ENCODE measurements at places on chromosomes 1 and 21. TPM values are rescaled to one million over a fixed set of nuclear protein-coding genes. Genes with fewer than 3 reads are reported as not detected.

- H3K27me3 ChIP-seq = no peaks in the 10 kb centered on the region
- DNase-seq = no peak
- H3K4me1 ChIP-seq = no peaks in the 10 kb centered on the region
- no peaks in the 10 kb centered on the region for H3K36me3 ChIP-seq
- H3K4me3 ChIP-seq = no peak overlapping the region
Measured at GRCh38 chr1:245458761-245459174, 304.0 kb downstream of the KIF26B start.

- no peak for DNase-seq
- H3K4me3 ChIP-seq = no peak overlapping the region
- no peaks in the 10 kb centered on the region for H3K4me1 ChIP-seq
Measured at GRCh38 chr1:113858982-113859381, 12.5 kb downstream of the PTPN22 start.

DNA sequence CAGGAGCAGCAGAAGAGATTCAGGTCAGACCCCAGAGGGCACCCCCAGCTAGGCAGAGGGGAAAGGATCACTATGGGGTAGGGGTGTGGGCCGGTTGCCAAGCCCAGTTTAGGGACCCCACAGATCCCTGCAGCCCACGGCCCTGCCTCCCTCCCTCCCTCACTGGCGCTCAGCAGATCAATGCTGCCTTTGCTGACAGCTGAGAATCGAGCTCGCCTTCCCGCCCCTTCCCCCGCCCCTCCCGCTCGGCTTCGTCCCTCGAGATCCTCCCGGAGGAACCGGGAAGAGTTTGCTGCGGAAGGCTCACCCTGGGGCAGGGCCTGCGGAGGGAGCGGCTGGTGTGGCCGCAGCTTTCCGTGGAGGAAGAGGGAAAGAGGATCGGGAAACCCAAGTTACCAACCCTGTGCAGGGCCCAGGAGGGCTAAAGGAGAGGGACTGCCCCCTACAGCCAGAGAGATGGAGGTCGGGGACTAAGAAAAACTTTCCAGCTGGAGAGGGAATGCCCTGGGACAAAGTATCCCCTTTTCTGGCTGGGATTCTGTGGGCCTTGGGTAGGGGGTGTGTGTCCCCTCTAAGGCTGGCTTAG, 1.1 kb upstream of the KCNQ4 start:
- peak overlapping the region; percentile 28 for H3K27ac ChIP-seq
- peak overlapping the region; percentile 65 for H3K4me3 ChIP-seq
- no peaks in the 10 kb centered on the region for H3K27me3 ChIP-seq
- H3K4me1 ChIP-seq = peaks cover 22% of the 10 kb centered on the region

LAX1 gene
- not detected for total RNA-seq

- H3K4me3 ChIP-seq = no peak overlapping the region
- no peaks in the 10 kb centered on the region for H3K4me1 ChIP-seq
- no peaks in the 10 kb centered on the region for H3K36me3 ChIP-seq
- no peaks in the 10 kb centered on the region for H3K27me3 ChIP-seq
Measured at GRCh38 chr1:5164158-5164557, 509.7 kb downstream of the AJAP1 start.
